Stimulated activated CD8-positive, alpha-beta memory T cell treated with anti-CD3 and anti-CD28 coated beads, Interleukin-2, amount 100 ng/mL, for 48 hours (primary cell): ENCODE measurements at places on chromosomes 7 and 10.

- DNase-seq = no peak
Observed at GRCh38 chr7:22859641-22860290, 37.1 kb upstream of the TOMM7 start.

- no peak for DNase-seq
Observed at GRCh38 chr7:486216-486743, 33.4 kb downstream of the PDGFA start.

GRCh38 chr7:88692493-88692892 is 67.0 kb upstream of the ZNF804B start:
- DNase-seq = no peak

DNA sequence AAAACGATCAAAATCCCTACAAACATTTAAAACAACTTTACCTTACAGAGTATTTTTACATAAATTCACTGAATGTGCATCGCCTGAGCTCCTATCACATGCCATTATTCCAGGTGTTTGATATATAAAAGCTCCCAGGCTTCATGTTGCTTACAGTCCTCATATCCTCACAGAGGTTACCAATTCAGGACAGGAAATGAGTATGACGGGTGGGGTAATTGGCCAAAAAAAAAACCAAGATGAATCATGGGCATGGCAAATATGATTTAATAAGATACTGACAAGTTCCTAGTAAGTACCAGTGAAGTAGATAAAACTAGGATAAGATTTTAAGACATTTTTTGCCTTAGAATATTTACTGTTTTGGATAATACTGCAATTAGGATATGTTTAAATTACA is 135.8 kb downstream of the KMT2E start:
- DNase-seq = no peak

GRCh38 chr7:141409801-141410329 is 141.3 kb upstream of the AGK start:
- no peak for DNase-seq

DNA sequence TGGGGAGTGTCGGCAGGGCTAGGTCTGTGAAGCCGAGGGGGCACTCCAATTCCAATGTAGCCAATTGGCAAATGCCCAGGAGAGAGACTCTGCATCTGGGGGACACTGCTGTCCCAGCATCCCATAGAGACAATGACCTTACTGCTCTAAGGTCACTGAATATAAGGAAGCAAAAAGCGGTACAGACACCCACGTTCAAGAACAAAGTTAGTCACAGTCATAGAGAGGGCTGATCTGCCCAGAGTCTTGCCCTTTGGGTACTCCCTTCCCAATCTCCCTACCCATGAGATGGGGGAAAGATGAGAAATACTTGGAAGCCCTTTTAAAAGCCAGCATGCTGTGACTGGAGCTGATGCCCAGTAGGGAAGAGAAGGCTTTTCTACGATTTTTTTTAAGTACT is 76.3 kb upstream of the GSDME start:
- DNase-seq = no peak

- no peak for DNase-seq
Observed at GRCh38 chr10:14554091-14554490, 220.6 kb downstream of the FAM107B start.

DNA sequence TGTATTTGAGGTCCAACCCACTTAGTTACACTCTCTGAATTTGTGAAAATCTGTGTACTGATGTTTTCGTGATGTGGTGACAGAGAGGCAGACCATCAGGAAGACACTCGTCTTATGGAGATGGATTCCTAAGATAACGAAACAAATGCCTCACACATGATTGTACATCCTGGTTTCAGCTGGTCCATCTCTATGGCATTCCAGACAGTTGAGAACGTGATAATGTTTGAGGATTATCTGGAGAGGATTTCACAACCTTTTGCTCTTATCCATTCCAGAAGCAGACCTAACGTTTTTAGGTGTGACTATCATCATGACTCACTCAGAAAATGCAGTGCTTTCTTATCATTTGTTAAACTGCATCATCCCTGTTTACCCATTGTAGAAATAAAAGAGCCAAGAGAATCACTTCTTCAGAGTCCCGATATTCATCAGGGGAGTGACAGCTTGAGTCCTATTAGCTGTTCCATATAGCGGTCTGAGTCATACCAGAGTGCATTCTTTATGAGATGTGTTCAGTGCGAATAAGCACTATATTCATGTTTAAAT is 74.5 kb downstream of the BMPER start:
- no peak for DNase-seq

DNA sequence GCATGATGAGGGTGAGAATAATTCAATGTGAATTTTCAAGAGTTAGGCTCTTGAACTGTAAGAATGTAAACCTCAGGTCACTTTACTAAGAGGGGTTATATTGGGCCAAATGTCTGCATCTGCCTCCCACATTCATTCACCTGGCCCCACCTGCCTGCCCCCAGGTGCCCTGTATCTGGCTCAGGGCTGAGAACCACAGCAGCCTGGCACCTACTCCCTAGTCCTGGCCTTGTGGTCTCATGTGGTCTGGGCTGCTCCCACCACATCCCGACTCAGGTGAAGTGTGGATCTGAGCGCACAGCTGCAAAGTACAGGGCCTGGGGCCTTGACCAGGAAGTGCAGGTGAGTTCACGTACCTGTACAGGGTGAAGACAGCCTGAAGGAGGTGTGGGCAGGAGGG is 182.1 kb downstream of the PFKFB3 start:
- DNase-seq = no peak

- DNase-seq = no peak
Observed at GRCh38 chr7:139808846-139809442, 20.1 kb upstream of the TBXAS1 start.

- DNase-seq = no peak
Observed at GRCh38 chr7:64515781-64516180, 47.1 kb downstream of the ZNF680 start.

GRCh38 chr10:11326241-11326640 is 285.2 kb downstream of the USP6NL start:
- no peak for DNase-seq

- no peak for DNase-seq
Observed at GRCh38 chr7:31267486-31267885, 73.0 kb downstream of the NEUROD6 start.

DNA sequence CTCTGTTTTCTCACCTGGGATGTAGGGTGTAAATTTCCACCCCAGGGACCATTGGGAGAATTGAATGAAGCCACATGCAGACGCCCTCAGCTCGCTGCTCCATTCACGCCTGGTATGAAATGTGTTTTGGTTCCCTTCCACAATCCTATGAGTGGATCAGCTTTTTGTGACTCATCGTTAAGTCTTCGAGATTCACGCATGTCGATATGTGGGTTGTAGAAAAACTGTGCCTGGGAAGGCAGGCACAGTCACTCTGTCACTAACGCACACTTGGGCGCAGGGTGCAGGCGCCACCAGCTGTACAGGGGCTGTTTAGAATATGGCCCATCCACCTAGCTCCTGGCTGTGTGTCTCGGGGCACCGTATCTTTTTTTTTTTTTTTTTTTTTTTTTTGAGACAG is 64.2 kb upstream of the SH2B2 start:
- no peak for DNase-seq

DNA sequence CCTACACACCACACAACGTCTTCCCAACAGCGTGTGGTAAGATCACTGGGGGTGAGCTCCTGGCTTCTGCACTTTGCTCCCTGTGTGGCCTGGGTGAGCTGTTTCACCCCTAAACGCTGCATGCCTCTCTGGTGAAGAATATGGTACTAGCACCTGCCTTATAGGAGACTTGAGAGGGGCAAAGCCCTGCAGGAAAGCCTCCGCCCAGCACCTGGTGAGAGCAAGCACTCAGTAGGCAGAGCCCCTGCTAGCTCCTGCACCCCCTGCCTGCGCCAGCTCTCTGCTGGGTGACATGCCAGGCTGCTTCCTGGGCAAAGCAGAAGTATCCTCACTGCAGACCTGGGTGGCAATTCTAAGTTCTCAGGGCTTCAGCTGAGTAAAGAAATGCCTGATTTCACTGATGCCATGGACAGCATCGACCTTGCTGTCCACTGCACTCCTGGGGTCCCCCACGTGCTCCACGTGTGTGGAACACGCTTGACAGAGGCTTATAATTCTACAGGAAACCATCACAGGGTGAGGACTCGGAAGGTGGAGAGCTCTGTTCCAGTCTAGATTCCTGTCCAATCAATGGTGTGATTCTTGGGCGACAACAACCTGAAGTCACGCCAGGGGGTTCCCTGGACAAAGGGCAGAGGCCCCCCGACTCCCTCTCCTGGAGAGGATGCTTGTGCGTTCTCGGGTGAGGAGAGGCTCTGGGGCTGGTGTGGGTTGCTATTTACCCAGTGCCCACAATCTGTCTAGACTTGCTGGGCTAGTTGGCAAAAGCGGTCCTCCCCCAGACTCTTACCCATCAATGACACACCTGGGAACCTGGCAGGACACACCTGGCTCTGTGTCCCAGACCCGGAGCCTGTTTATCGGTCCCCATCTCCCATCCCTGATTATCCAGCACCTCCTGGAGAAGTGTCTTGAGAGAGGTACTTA is 5.0 kb upstream of the CALML5 start:
- DNase-seq = no peak

DNA sequence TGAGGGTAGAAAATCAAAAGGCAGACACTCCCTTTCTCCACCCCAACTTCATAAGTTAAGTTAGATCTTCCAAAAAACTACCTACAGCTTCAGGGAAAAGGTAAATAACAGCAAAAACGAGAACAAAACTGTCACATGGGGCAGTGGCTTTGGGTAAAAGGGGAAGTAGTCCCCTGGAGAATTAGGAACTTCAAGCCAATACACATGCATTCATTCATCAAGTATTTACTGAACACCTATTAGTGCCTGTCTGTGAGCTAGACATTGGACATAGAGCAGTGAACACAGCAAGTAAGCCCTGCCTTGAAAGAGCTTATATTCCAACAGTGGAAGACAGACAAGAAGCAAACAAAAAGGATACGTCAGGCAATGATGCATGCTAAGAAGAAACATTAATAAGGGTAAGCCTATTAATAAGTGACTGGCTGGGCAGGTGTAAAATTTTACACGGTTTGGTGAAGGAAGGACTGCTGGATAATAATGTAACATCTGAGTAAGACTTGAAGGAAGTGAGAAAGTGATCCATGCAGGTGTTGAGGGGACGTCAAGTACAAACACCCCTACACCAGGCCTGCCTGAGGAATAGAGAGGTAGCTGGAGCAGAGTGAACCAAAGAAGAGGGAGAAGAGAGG is 69.6 kb upstream of the RAPGEF5 start:
- no peak for DNase-seq

DNA sequence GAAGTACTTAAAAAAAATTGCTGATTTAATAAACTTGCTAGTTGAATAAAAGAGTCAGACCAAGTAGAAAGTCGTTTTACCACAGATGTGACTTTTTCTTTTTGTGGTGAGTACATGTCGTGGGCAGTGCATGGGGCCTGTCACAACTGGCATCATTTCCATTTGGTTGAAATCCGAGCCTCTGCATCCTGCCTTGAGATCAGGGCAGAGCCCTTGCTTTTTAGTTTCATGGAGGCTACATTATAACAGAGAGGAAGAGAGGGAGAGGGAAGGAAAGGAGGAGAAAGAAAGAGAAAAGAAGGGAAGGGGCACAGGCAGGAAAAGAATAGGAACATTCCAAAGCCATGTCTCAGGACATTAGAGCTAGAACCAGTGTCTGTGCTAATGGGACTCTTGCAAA is 20.4 kb upstream of the INSYN2A start:
- DNase-seq = no peak

GRCh38 chr7:77685233-77685632 is 11.0 kb upstream of the RSBN1L start:
- no peak for DNase-seq

DNA sequence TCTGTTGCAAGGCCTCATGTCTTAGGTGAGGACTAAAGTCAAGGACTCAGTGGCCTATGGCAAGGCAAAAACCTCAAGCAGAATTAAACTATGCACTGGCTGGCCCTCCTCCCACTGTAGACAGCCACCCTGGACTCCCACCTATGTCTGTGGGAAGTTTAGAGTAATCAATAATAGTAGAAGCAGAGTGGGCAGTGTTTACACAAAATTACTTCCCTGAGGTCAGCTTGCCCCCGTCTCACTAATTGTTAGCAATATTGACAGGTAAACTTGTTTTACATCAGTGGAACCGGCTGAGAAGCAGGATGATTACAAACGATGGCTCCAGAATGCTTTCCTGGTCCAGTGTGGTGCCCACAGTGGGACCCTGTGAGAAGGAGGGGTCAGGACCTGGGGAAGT is 27.9 kb upstream of the NPFFR1 start:
- no peak for DNase-seq

- DNase-seq = no peak
Observed at GRCh38 chr10:10824591-10825148, 193.0 kb upstream of the CELF2 start.

DNA sequence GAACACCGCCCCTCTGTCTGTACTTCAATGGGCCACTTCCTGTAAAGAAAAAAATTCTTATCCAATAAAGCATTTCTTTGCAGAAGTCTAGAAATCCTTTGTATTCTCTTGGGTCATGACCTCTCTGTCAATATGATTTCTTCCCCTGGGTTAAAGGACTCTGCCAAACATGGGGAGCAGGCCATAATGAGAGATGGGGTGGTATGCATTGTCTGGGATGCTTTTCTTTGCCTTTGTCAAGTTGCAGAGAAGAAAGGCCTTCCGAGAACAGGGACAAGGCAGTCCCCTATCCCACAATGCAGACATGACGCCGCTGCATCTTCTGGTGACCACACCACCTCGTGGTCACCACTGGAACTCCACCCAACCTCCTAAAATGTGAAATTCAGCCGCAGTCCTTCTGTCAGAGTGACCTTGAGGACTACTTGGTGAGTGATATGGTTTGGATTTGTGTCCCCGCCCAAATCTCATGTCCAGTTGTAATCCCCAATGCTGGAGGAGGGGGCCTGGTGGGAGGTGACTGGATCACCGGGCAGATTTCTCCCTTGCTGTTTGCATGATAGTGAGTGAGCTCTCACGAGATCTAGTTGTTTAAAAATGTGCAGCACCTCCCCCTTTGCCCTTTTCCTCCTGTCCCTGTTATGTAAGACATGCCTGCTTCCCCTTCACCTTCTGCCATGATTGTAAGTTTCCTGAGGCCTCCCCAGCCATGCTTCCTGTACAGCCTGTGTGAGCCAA is 15.2 kb upstream of the FRMPD2 start:
- peak; percentile 19 for DNase-seq
